ENCODE measurements at places on chromosomes 5 and 9. TPM values are rescaled to one million over a fixed set of nuclear protein-coding genes. Genes with fewer than 3 reads are reported as not detected.

DNA sequence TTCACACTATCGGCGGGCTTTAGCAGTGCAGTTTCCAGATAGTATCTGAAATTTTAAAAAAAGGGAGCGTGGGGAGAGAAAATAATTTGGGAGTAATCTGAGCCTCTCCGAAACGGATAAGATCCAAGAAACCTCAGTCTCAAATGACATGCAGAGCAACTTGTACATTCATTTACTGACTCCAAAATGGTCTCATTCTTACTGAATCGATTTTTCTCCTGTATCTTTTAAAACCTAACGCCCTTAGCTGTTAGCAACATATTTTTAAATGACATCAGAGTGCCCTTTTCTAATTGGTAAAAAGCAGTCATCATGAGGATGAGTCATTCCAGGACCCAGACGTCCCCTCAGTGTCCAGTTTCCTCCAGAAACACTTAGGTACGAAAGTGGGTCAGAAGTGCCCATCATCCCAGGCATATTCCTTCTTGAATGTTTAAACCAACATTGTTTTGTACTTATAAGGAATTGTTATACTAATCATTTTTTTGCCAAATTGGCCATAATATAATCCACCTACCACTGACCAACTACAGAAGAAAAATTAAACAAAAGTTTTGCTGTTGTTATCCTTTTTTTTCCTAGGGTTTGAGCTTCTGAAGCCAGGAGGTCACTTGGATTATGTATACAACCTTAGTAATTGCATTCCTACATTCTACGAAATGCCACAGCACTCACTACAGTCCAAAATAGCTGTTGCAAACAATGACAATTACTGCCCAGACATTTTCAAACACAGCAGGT is 354.4 kb downstream of the ADAMTS6 start:
- no peak overlapping the region for H3K27ac ChIP-seq
- H3K4me3 ChIP-seq, result no peak overlapping the region
- H3K36me3 ChIP-seq, result no peaks in the 10 kb centered on the region
- DNase-seq, result no peak

- H3K27ac ChIP-seq, result no peak overlapping the region
- H3K4me3 ChIP-seq, result no peak overlapping the region
- H3K27me3 ChIP-seq, result no peaks in the 10 kb centered on the region
- no peak for DNase-seq
These were observed 261.8 kb downstream of the ARHGAP26 start for GRCh38 chr5:143031781-143032580.

- H3K27ac ChIP-seq, result no peak overlapping the region
- no peaks in the 10 kb centered on the region for H3K27me3 ChIP-seq
- DNase-seq, result no peak
- no peaks in the 10 kb centered on the region for H3K4me1 ChIP-seq
- H3K36me3 ChIP-seq, result no peaks in the 10 kb centered on the region
These were observed 46.0 kb downstream of the ENTREP1 start for GRCh38 chr9:69371001-69371400.

DNA sequence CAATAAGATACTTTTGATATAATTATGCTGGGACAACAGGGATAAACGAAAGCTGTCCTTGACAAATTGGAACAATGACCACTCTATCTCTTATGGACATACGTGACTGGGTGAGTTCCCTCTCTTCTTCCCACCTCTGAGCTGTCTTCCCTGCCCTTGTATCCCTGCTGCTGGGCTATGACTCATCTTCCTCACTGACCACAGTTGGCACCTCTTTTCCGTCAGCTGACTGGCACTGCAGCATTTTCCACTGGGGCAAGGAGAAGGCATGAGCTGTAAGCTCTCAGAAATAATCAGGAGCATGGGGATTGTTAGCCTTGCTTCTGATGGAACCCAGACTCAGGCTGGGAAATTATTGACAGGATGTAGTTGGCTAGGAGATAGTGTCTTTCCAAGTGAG is 48.7 kb downstream of the PCSK1 start:
- H3K4me3 ChIP-seq, result no peak overlapping the region
- no peak for DNase-seq
- H3K27ac ChIP-seq, result no peak overlapping the region
- H3K36me3 ChIP-seq, result no peaks in the 10 kb centered on the region
- H3K4me1 ChIP-seq, result no peaks in the 10 kb centered on the region
- no peaks in the 10 kb centered on the region for H3K27me3 ChIP-seq

DNA sequence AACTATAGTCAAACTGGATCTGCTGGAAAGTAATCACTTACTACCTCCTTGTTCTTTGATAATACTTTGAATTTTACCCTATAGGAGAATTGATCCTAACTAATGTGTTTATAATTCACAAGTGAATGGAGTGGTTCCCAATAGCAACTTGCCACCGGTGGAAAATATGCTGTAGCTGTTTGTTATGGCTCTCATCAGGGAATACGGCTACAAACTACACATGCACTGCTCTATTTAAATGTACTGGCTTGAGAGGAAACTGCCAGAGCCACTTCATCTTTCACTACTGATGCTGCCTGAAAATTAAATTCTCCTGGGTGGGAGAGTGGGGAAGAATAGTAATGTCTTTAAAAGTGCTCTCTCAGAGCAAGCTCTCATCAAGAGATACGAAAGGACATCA is 448.5 kb upstream of the GRAMD2B start:
- no peak overlapping the region for H3K4me3 ChIP-seq
- DNase-seq, result no peak
- no peaks in the 10 kb centered on the region for H3K36me3 ChIP-seq
- H3K4me1 ChIP-seq, result no peaks in the 10 kb centered on the region

DNA sequence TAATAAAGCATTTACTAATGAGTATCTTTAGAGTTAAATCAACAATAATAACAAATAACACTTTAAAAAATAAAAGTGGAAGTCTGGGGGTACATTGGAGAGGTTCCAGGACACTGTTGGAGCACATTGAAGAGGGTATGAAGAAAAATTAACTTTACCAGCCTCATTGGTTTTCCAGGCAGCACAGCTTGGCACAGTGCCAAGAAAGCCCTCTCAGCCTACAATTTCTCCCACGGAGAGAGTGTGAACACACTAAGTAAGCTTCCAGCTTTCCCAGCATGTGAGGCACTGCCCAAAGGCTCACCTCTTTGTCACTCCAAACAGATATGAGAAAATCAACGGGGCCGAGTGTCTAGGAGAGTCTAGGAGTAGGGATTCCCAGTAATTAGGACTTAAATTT is 1912.8 kb upstream of the NUDT12 start:
- H3K4me1 ChIP-seq, result no peaks in the 10 kb centered on the region
- no peak overlapping the region for H3K27ac ChIP-seq
- no peaks in the 10 kb centered on the region for H3K27me3 ChIP-seq
- no peak for DNase-seq

DNA sequence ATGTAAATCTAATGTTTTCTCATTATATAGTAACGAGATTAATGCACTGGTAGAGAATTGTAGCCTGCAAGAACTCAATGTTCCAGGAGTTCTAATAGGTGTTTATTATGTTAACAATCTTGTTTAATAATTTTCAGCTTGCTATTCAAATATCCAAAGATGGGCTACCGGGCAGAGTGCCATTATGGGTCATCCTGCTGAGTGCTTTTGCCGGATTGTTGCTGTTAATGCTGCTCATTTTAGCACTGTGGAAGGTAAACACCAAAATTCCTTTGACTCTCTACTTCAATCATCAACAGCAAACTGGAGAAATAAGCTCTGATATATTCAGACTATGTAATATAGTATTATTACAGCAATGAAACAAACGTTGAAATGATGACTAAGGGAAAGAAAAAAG is 41.9 kb upstream of the ITGA2 start:
- H3K4me3 ChIP-seq, result no peak overlapping the region
- H3K27me3 ChIP-seq, result no peaks in the 10 kb centered on the region
- H3K36me3 ChIP-seq, result peaks cover 13% of the 10 kb centered on the region
- DNase-seq, result no peak

DNA sequence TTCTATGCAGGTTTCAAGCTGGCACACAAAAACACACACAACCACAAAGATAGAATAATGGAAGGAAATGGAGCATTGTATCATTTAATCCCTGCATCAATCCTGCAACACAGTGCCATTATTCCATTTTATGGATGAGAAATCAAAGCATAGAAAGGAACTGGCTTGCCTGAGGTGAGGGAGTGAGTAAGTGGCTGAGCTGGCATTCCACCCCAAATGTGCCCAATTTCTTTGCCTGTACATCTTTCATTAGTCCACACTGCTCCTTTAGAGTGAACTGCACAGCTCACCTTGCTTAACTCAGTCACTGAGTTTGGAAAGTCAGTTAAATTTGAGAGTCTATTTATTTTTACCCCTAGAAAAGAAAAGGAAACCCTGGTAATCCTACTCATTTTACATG is 28.9 kb downstream of the ZNF366 start:
- no peak for DNase-seq
- no peaks in the 10 kb centered on the region for H3K36me3 ChIP-seq
- no peaks in the 10 kb centered on the region for H3K4me1 ChIP-seq
- no peaks in the 10 kb centered on the region for H3K27me3 ChIP-seq

SLC4A9 gene
- polyA plus RNA-seq, result 0.04 TPM

CBY3 gene
- not detected for polyA plus RNA-seq

DOCK2 gene
- polyA plus RNA-seq, result 39.6 TPM

All from spleen (tissue), 13 donors.